ENCODE measurements at places on chromosomes 12 and 14.

DNA sequence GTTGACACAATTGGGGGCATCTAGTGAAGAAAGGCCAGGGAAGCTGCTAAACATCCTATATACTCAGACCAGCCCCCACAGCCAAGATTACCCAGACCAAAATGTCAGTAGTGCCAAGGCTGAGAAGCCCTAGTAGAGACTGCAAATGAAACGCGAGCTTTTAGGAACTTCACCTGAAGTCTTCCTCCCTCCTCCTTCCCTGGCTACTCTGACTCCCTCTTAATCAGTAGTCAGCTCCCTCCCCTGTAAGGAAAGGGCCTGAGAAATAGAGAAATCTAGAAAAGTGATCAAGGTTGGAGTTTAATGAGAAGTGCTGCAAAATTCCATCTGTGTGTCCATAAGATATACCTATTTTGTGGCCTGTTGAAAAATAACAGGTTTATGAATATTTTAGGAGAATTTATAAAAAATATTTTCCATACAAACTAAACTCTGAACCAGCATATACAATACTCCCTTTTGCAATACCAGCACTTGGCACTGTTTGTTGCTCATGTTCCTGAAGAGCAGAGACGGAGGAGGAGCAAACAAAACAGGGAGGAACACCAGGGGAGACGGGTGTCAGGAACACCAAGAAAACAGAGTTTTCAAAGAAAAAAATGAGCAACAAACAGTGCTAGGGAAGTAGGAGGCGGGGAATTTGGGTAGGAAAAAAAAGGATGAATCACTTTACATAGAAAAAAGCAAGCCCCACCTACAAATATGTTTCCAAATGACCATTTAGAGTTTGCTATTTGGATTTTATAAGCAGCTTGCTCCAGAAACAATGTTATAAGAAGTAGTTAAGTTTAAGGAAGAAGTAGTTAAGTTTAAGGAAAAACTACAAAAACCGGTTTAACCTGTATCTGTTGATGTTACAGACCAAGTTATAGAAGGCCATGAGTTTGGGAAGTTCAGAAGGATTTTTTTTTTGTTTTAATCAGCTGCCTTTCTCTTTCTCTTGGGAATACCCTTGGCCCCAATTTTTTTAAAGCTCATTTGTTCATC is 282.1 kb upstream of the GRIP1 start:
- no peak for DNase-seq

DNA sequence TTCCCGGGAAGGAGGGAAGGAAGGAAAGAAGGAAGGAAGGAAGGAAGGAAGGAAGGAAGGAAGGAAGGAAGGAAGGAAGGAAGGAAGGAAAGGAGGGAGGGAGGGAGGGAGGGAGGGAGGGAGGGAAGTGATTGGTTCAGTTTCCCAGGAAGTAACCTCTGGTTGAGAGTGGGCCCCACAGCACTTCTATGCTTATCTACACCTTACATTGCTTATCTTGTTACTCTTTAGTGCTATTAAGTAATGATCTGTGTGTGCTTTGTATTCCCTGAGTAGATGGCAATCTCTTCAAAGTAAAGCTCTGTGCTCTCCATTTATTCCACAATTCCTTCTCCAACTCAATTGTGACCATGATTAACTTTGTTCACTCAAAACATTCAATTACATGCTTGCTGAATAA is 74.6 kb downstream of the SLC38A4 start:
- no peak for DNase-seq

- peak; percentile 19 for DNase-seq
Observed at GRCh38 chr14:100076133-100076532, 10.9 kb downstream of the EVL start.

- DNase-seq, result no peak
Observed at GRCh38 chr12:91567100-91567485, 384.5 kb upstream of the DCN start.

DNA sequence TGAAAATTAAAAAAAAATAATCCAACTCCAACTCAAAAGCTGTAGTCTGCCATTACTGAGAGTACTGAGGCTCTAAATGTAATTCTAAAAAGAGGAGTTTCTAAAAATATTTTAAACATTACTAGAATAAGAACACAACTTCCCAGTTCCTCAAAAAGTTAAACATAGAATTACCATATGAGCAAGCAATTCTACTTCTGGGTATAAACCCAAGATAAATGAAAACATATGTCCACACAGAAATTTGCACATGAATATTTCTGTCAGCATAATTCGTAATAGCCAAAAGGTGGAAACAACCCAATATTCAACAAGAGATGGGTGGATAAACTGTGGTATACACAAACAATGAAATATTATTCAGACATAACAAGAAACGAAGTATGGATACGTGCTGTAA is 15.0 kb upstream of the NR2C1 start:
- DNase-seq, result no peak

GRCh38 chr14:61528591-61529021 is 166.7 kb upstream of the HIF1A start:
- no peak for DNase-seq

DNA sequence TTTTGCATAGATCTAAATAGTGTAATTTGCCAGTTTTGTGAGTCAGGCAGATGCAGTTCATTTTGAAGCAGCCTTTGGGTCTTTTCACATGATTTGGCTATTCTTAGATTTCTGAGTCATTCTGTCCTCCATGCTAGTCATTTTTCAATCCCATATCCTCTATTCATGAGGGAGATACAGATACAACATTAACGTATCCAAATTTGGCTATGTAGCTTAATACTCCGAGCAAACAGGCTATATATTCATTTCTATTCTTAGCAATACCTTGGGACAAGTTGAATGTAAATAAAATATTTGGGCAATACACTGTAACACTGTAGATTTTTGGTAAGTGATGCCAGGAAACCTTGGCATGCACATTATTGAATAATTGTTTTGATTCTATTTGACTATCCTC is 270.7 kb upstream of the PDE3A start:
- no peak for DNase-seq

GRCh38 chr14:73814153-73814552 is 37.5 kb upstream of the PTGR2 start:
- DNase-seq, result no peak

- DNase-seq, result no peak
Observed at GRCh38 chr12:109621211-109621694, 47.7 kb downstream of the MVK start.

- no peak for DNase-seq
Observed at GRCh38 chr12:15194456-15195368, 26.5 kb downstream of the RERG start.

- DNase-seq, result no peak
Observed at GRCh38 chr14:84343656-84344055, 1186.3 kb upstream of the FLRT2 start.

DNA sequence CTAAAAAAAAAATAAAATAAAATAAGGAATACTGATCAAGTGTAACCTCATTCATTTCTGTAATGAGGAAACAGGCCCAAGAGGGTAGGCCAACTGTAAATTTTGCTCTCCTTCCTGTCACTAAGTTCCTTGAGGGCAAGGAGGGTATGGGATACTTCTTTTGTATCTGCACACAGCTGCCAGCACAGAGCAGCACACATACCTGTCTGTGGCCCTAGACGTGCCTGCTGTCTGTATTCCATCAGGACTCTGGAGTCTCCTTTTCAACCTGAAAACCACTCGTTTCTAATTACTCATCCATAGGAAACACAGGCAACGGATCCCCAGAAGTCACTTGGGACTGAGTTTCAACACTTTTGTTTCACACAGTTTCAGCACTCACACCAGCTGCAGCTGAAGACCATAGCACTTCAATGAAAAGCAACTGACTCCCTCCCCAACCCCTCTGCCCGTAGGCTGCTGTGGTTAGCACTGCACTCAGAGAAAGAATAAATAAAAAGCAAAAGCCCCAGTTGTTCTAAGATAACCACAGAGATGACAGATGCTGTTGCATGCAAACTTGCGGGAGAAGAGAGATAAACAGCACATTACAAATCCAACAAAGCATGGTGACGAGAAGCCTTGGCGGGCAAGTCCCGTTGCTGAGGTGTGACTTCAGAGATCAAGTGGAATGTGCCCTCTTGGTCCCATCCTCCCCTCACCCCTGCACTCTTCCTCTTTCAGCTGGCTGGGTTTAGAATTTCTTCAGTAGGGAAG is 24.9 kb downstream of the CRACR2A start:
- DNase-seq, result no peak

- DNase-seq, result no peak
Observed at GRCh38 chr12:103698752-103699560, 111.9 kb downstream of the STAB2 start.

DNA sequence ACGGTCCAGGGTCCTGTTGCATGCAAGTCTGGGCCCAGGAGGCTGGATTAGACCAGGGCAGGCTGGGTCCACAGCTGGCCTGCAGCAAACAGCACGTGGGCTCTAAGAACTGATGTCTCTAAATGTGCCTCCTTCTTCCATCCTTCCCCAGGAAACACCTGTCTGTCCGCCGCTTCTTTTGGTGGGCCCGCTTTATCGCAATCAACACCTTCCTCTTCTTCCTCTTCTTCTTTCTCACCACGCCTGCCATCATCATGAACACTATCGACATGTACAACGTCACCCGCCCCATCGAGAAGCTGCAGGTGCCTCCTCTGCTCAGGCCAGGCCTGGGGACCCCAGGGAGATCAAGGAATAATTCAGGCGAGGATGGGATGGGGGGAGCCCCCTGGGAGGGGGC is 28.3 kb downstream of the NGB start:
- no peak for DNase-seq

- DNase-seq, result no peak
Observed at GRCh38 chr12:78871566-78871965, 7.0 kb downstream of the SYT1 start.

- DNase-seq, result no peak
Observed at GRCh38 chr14:100778526-100778882, 47.4 kb upstream of the MEG3 start.

DNA sequence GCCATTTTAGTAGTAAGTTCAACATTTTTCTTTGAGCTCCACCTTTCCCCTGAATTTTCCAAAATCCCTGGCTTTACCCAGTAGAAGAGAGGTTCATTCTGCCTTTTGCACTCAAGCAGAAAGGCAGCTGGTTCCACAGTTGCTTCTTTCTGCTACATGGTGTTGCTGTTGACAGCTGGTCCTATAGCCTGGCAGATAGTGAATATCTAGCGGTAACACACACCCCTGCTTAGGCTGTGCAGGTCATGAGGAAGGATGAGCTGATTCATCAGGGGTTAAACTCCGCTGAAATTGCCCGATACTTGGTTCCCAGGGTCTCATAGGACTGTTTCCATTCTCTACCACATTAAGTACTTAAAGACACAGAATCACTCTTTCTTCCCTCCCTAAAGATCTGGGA is 62.4 kb downstream of the PUS7L start:
- no peak for DNase-seq

DNA sequence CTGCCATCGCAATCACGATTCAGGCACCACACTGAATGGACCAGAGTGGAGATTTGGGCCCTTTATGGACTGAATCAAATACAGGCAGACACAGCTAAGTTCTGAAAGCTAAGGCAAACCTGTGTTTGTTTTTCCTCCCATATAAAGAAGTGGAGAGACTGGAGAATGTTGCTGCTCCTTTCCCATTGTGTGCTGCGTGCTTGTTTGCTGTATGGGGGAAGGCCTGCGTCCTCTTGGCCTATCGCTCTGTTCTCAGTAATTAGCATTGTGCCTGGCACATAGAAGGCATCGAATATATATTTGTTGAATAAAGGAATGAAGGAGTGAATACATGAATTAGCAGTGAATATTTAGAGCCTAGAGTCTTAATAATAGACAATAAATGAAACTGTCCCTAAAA is 12.4 kb downstream of the ST8SIA1 start:
- no peak for DNase-seq

DNA sequence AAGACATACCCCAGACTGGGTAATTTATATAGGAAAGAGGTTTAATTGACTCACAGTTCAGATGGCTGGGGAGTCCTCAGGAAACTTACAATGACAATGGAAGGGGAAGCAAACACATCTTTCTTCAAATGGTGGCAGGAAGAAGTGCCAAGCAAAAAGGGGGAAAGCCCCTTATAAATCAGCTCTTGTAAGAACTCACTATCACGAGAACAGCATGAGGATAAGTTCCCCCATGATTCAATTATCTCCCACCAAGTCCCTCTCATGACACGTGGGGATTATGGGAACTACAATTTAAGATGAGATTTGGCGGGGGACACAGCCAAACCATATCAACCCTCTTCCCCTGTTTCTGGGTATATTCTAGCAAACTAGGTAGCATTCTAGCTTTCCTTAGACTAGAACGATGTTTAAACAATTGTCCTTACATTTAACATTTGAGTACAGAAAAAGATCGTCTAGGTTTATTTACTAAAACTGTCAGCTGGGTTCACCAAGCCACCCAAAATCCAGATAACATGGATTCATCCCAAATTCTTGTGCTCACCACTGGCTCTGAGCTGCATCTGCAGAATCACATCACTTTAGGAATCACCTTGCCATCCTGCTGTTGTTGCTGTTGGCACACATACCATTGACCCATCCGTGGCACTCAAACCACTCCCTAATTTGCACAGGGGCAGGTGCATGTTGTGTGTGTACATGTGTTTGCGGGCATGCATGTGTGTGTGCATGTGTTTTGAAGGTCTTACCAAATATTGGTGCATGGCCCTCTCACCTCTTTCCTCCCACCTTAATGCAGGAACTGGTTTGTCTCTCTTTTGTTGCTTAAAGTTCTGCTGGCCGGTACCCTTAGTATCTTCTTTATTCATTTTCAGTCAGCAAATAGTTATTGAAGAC is 36.4 kb upstream of the VASH1 start:
- no peak for DNase-seq

- DNase-seq, result no peak
Observed at GRCh38 chr12:122333142-122334087, 67.1 kb upstream of the VPS33A start.

DNA sequence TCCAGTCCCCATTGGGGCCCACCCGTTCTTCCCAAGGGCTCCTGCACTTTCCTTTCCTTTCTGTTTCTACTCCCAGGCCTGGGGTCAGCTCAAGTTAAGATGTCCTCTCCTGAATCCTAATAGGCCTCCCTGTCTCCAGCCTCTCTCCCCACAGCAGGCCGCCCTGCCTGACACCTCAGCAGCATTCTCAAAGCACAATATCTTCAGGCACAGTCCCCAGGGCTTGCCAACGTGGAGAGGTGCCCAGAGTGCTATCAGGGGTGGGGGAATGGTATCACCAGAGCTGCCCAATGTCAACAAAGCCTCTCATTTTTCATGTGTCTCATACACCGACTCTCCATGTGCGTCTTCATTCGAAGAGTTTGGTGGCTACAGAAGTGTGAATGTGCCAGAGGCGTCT is 123.0 kb downstream of the FOXN3 start:
- DNase-seq, result no peak

- no peak for DNase-seq
Observed at GRCh38 chr14:70888681-70889175, 18.5 kb upstream of the PCNX1 start.

DNA sequence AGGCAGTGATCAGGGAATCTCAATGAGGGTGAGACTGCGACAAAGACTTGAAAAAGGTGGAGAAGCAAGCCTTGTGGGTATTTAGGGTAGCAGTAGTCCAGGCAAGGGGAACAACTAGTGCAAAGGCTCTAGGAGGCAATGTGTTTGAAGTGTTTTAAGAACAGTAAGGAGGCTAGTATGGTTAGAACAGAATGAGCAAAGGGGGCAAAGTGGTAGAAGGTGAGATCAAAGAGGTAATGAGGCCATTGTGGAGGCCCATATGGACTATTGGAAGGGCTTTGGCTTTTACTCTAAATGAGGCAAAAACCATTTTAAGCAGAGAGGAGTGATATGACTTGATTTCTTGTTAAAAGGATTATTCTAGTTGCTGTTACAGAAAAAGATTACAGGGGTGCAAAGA is 16.8 kb downstream of the HIF1A start:
- DNase-seq, result no peak

GRCh38 chr14:45290547-45290946 is 37.5 kb upstream of the MIS18BP1 start:
- DNase-seq, result no peak

GRCh38 chr12:5081016-5081415 is 37.3 kb downstream of the KCNA5 start:
- DNase-seq, result no peak
